ENCODE measurements at places on chromosomes 3 and 15.

GRCh38 chr3:58383476-58383875, 50.2 kb downstream of the PDHB start:
- no peak for DNase-seq

- no peak for DNase-seq
These were observed 194.5 kb downstream of the OPA1 start for GRCh38 chr3:193787496-193787870.

DNA sequence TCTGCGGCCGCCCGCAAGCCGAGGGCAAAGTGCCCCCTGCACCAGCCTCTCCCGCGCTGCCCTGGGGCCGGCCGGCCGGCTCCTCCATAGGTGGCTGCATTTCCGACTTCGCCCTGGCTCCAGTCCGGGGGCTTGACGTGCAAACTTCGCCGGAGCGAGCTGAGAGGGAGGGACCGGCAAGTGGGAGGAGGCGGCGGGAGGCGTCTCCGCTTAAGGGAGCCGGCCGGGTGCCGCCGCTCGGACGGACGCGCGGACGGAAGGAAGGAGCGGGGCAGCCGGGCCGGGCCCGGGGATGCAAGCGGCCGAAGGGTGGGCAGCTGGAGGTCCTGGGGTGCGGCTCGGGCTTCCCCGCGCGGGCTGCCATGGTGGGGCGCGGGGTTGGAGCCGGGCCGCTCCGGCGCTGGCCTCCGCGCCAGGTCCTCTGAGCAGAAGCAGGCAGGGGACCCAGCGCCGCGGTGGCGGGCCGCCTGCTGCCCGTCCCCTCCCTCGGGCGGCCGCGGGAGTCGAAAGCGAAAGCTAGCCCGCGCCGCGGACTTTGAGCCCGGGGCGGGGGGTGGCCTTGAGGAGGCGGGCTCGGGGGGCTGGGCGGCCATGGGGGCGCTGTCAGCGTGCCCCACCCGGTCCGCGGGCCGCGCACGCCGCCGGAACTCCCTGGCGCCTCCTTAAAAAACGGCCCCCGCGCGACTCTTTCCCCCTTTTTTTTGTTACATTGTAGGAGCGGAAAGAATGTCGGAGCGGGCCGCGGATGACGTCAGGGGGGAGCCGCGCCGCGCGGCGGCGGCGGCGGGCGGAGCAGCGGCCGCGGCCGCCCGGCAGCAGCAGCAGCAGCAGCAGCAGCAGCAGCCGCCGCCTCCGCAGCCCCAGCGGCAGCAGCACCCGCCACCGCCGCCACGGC, at the start of gene SCAANT1:
Gene SCAANT1 (minus strand): TSS at position 511 of the 895 bp plus-strand sequence.
- DNase-seq = peak; percentile 91

DNA sequence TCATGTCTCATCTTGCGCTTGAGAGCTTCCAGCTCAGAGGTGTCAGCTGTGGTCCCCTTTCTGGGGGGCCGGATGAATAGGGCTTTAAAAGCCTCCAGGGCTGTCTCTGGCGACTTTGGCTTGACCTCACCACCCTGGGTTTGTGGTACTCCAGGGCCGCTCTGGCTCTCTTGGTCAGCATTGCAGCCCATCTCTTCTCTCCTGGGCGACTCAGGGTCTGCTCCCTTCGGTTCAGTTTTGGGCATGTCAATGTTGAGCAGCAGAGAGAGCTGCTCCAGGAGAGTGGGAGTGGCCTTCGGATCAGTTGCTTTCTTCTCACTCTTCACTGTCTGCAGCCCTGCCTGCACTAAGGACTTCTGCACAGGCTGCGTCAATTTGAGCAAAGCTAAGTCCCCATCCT, 127.9 kb downstream of the FMN1 start:
- no peak for DNase-seq

DNA sequence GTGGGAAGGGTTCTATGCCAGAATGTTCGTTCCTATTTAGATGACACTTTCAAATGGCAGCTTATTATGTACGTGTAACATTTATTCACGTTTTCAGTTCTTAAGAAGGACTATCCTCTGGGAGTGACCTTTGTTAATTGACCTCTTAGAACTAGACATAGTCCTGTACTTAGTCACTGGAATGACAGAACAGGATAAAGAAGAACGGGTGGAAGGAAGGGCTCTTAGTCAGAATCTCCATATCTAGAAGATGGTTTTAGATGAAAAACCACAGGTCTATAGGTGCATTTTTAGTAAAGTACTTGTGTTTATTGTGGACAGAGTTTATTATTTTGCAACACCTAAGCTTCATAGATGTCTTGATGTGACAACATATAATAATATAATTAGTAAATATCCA, 6.5 kb downstream of the METTL6 start:
- DNase-seq = no peak

- no peak for DNase-seq
These were observed 345.5 kb downstream of the CHL1 start for GRCh38 chr3:542021-542420.

- no peak for DNase-seq
These were observed 64.6 kb downstream of the ZIC4 start for GRCh38 chr3:147341727-147342126.

Data from hematopoietic multipotent progenitor cell treated with erythropoietin and hydrocortisone succinate and interleukin-3 and kit ligand, for 6 days (in vitro differentiated cells).